A673 (cell line): ENCODE measurements at places on chromosomes 1 and 21.
A peak's percentile ranks its signal among the peaks of the same experiment; 100 is the strongest.

- DNase-seq, result no peak
Measured at GRCh38 chr1:95236784-95237575, 3.0 kb downstream of the RWDD3 start.

DNA sequence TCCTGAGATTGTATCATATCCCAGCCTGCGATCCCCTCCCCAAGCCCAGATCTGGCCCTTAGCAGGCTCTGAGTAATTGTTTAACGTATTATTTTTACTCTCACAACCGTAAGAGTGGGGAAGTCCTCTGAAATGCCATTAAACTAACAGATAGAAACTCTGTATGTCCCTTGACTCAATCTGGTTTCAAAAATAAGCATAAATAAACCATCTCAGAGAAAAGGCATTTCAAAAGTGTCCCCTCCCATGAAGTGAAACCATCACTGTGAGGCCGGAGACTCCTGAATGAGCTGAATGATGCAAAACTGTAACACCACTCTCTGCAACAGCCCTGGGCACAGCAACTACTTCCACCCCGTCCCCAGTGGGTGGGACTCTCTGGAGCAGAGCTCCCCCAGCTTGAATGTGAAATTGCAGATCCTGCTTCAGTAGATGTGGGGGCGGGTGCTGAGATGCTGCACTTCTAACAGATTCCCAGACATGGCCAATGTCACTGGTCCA lies 104.1 kb downstream of the SYF2 start:
- no peak for DNase-seq

DNA sequence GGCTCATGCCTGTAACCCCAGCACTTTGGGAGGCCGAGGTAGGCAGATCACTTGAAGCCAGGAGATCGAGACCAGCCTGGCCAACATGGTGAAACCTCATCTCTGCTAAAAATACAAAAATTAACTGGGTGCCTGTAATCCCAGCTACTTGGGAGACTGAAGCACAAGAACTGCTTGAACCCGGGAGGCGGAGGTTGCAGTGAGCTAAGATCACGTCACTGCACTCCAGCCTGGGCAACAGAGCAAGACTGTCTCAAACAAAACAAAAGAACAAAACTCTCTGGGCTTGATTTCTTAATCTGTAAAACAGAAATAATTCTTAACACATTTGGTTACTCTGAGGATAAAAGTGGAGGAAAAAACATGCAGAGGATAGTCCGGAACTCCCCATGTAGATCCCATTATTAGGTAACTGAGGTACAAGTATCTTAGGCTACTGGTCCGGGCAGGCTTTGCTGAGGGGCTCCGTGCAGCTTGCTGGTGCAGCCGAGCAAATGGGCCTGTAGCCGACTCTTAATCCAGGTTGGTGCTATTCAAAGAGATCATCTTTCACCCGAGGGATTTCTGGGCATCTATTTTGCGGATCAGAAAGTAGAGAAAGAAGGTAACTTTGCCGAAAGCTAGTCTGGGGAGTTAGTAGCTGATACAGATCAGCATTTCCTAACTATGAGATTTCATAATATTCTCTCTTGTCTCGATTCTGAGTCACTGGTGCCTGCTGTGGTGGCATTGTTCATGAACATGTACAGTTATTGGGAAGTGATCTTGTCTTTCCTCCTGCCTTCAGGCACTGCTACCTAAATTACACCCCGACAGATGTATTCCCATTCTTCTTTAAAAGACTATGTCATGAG lies 56.8 kb downstream of the NFIA start:
- peak; percentile 96 for DNase-seq

- DNase-seq, result no peak
Measured at GRCh38 chr1:37778654-37779053, 13.7 kb upstream of the EPHA10 start.

GRCh38 chr21:35586305-35586704 lies 474.0 kb downstream of the SETD4 start:
- DNase-seq, result no peak

GRCh38 chr1:175220853-175221556 lies 28.4 kb upstream of the KIAA0040 start:
- no peak for DNase-seq

- peak; percentile 72 for DNase-seq
Measured at GRCh38 chr1:202710070-202711045, at the start of gene SYT2. SYT2 (minus strand) TSS chr1:202710454; CDS start chr1:202605772, 104,682 bp downstream.

- no peak for DNase-seq
Measured at GRCh38 chr1:14959059-14959694, 194.4 kb upstream of the TMEM51 start.

GRCh38 chr1:201566933-201567801 lies 28.2 kb downstream of the NAV1 start:
- DNase-seq, result no peak

GRCh38 chr1:93437976-93438605 lies 9.8 kb upstream of the FNBP1L start:
- peak; percentile 69 for DNase-seq

- no peak for DNase-seq
Measured at GRCh38 chr21:37276377-37276776, 9.2 kb upstream of the VPS26C start.

- DNase-seq, result no peak
Measured at GRCh38 chr1:110672753-110673108, 2.0 kb downstream of the KCNA3 start.

DNA sequence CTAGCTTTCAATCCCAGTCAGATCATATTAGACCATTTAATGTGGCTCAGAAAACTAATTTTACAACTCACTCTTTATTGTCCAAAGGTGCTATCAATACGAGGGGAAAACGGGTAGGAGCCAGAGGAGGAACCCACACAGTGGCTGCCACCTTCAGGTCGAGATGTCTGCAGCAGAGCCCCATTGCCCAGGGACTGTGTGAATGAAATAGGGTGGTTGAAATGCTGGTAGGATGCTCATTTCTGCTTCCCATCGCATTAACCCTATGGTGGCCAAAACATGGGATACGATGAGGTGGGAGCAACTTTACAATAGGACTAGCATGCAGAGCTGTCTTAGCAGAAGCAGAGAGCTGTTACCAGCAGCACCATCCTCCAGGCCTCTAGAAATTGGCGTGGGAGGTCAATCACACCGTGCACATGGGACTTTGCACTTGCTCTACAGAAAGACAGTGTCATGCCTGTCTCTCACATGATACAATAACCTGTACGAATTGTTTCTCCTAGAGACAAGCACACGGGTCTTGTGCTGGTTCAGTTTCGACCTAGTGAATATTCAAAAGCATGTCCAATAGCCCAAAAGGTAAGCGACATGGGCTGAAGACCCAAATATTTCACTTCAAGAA lies 69.5 kb upstream of the DESI2 start:
- no peak for DNase-seq

DNA sequence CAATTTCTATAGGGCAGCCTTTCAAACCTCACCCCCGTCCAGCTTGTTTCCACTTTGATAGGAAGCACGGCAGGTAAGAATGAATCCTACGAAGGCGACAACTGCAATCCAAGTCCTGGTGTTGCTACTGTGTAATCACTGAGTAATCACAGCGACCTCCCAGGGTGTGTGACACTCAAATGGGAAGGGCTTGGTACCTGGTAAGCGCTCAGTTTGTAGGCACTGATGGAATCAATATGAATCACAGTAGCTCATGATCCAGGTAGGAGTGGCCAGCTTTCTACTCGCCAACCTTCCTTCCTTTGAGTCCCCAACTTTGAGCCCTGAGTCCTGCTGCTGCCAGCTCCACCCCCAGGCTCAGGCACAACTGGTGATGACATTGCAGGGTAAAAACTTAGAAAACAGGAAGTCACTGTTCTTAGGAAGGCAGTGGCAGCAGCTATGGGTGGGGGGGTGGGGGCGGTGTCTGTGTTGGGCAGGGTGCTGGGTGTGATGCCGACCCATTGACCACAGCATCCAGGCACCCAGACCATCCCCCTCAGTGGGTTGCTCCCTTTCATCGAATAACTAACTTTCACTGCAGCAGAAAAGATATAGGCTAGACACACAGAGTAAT lies 70.7 kb downstream of the CD247 start:
- DNase-seq, result no peak

- no peak for DNase-seq
Measured at GRCh38 chr1:42170779-42171621, 6.5 kb upstream of the GUCA2A start.

DNA sequence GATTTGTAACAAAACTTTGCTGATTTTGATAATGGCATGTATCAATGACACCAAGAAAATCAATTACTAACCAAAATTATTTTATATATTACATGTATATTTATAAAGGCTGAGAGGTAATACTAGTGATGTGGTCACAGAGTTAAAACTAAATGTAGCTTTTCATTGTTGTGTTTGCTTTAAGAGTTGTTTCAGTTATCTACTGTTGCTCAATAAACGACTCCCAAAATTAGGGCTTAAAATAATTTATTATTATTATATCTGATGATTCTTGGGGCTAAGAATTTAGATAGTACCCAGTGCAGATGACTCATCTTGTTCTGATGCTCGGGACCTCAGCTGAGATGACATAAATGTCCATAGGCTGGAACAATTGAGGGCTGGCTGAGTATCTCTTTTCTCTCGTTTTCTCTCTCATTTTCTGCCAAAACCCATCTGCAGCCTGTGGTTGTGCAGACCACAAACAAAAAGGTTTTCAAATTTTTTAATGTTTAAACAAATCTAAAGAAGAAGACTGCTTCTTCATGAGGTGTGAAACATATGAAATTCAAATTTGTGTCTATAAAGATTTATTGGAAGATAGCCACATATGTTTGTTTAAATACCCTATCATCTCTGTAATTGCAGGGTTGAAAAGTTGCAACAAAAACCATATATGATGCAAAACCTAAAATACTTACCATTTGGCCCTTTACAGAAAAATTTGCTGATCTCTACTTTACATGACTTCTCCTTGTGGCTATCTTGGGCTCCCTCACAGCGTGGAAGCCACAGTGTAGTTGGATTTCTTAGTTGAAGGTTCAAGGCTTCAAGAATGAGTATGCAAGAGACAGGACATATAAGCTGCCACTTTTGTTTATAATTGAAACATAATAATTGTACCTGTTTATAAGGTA lies 14.8 kb upstream of the PTPRC start:
- no peak for DNase-seq

DNA sequence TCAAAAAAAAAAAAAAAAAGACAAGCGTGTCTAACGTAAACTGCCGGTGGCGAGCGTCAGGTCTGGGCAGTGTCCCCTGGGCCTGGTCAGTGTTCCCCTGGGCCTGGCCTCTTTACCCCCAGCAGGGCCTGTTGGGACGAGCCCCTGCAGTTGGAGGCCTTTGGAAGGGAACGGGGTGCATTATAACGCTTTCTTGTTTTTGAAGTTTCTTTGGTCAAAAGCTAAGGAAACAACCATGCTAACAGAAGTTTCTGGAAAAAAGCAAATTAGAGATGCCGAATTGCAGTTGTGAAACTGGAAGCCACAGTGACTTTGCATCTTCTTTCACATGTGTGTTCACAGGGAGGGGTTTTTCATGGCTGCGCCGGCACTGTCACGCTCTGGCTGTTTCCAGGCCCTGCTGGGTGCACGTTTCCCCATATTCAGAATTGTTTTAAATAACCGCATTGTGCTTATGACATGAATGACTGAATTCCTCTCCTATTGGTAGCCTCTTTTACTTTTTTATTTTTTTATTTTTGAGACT lies 16.0 kb downstream of the RRP1 start:
- DNase-seq, result no peak

- no peak for DNase-seq
Measured at GRCh38 chr21:43598416-43599120, 60.7 kb downstream of the HSF2BP start.

- DNase-seq, result no peak
Measured at GRCh38 chr1:18992646-18993045, 36.2 kb upstream of the IFFO2 start.

GRCh38 chr1:8922962-8923361 lies 22.7 kb upstream of the CA6 start:
- no peak for DNase-seq

DNA sequence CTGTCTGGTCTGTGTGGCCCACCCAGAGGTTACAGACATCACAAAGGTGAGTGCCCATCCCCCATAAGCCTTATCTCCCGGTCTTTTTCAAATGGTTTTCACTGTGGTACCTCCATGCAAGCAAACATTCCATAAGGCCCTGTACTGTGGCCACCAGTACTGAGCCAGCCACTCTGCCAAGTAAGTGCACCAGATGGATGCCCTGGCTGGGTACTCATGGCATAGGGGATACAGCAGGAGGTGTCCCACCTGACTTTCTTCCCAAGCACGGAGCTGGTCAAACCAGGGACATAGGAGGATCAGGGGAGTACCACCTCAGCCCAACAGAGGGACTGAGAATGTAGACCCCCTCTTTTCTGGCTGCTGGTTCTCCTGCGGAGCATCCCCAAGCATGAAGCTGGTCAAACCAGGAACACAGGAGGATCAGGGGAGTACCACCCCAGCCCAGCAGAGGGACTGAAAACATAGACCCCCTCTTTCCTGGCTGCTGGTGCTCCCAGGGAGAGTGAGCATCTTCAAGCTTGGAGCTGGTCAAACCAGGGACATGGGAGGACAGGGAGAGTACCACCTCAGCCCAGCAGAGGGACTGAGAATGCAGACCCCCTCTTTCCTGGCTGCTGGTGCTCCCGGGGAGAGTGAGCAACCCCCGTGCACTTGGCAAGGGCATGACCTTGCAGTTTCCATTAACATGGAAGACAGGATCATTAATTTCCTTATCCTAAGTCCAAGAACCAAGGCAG lies 81.8 kb upstream of the KLHDC7A start:
- no peak for DNase-seq

DNA sequence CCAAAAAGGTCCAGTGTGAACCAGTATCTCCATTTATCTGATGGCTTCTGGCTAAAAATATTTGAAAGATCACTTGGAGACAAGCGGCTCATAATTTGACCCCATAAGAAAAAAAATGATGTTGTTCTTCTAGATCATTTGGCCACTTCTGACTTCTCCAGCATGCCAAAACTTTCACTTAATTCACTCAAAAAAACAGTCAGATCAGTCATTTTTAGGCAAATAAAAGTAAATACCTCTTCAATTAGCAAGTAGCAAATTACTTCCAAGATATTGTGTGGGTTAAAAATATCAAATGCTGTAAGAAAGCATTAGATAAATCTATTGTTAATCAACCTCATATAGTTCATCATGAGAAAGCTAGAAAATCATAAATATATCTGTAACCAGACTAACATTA lies 106.0 kb downstream of the ZC3H11B start:
- DNase-seq, result no peak

GRCh38 chr1:235278233-235278914 lies 49.6 kb downstream of the ARID4B start:
- no peak for DNase-seq
